ENCODE measurements at places on chromosomes 16 and 17.
A peak's percentile ranks its signal among the peaks of the same experiment; 100 is the strongest.

DNA sequence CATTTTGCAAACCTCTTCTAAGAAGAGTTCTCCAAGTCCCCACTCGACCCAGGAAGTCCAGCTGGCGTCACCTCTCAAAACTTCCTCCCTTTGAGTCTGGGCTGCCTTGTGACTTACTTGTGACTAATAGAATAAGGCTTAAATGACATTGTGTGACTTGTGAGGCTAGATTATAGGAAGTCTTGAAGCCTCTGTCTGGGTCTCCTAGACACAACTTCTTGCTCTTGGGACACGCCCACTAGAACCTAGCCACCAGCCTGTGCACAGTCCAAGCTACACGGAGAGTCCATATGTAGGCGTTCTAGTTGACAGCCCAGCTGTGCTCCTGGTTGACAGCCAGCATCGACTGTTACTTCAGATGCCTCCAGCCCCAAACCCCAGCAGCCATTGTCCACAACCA is 66.7 kb upstream of the TANC2 start:
- peaks cover 12% of the 10 kb centered on the region for H3K27me3 ChIP-seq
- H3K36me3 ChIP-seq, result no peaks in the 10 kb centered on the region
- no peak overlapping the region for H3K4me3 ChIP-seq
- no peak for DNase-seq

GRCh38 chr17:66835476-66835875 is 559 bp downstream of the CACNG5 start:
- no peak overlapping the region for H3K4me3 ChIP-seq
- H3K27ac ChIP-seq, result no peak overlapping the region
- H3K27me3 ChIP-seq, result peaks cover 52% of the 10 kb centered on the region
- no peak for DNase-seq

DNA sequence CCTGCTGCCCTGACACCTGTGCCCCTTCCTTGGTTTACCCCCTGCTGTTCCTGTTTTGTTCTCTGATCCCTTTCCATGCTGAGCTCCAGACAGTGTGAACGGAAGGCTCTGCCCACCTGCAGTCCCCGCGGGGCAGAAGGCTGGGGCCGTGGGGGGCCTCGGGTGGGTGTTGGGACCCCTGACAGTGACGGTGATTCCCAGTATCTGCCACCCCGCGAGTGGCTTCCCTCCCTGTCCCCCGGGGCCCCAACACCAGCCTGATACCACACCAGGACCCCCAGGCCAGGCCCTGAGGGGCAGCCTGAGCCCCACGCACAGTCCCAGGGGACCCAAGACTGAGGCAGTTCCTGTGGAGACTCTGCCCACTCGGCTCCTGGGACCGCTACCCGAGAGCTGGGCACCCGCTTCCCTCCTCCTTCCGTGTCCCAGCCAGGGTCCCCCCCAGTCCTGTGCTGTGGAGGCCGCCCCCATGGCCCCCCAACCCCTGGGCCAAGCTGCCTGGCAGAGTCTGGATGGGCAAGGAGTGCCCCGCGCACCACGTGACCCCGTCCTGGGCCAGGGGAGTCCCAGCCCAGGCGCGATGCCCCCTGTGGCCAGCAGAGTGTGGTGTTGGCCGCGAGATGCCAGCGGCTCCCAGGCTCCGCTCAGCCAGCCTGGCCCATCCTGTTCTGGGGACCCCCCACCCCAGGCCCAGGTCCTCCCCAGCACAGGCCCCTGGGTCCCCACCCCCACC is 10.0 kb upstream of the C1QTNF8 start:
- H3K36me3 ChIP-seq, result no peaks in the 10 kb centered on the region
- peaks cover 5% of the 10 kb centered on the region for H3K27me3 ChIP-seq
- no peaks in the 10 kb centered on the region for H3K4me1 ChIP-seq
- H3K27ac ChIP-seq, result no peak overlapping the region

- peak within 1 kb of the TSS; percentile 8 for H3K4me3 ChIP-seq
- peaks cover 24% of the 10 kb centered on the region for H3K4me1 ChIP-seq
- H3K27me3 ChIP-seq, result no peaks in the 10 kb centered on the region
- H3K27ac ChIP-seq, result no peak within 1 kb of the TSS
- peaks cover 18% of the 10 kb centered on the region for H3K36me3 ChIP-seq
Measured at GRCh38 chr16:2147981-2148671, at the start of gene RAB26. Gene RAB26 (plus strand): TSS chr16:2148625. CDS start chr16:2148784, 159 bp downstream.

GRCh38 chr16:51120730-51121347 is 30.2 kb downstream of the SALL1 start:
- H3K27me3 ChIP-seq, result peaks cover 7% of the 10 kb centered on the region
- H3K27ac ChIP-seq, result no peak overlapping the region
- H3K4me3 ChIP-seq, result no peak overlapping the region
- DNase-seq, result no peak
- no peaks in the 10 kb centered on the region for H3K4me1 ChIP-seq
- no peaks in the 10 kb centered on the region for H3K36me3 ChIP-seq

- H3K27me3 ChIP-seq, result no peaks in the 10 kb centered on the region
- H3K4me3 ChIP-seq, result no peak overlapping the region
- DNase-seq, result no peak
- H3K27ac ChIP-seq, result no peak overlapping the region
- H3K4me1 ChIP-seq, result no peaks in the 10 kb centered on the region
Measured at GRCh38 chr16:74637742-74638453, 28.8 kb downstream of the RFWD3 start.

- H3K4me3 ChIP-seq, result peak overlapping the region; percentile 85
- DNase-seq, result peak; percentile 62
- H3K36me3 ChIP-seq, result peaks cover 17% of the 10 kb centered on the region
- peak overlapping the region; percentile 81 for H3K27ac ChIP-seq
Measured at GRCh38 chr17:47829870-47830269, 1.5 kb downstream of the MRPL10 start.

GRCh38 chr17:56694825-56695224 is 101.3 kb downstream of the NOG start:
- no peak overlapping the region for H3K27ac ChIP-seq
- H3K36me3 ChIP-seq, result no peaks in the 10 kb centered on the region
- no peaks in the 10 kb centered on the region for H3K27me3 ChIP-seq
- H3K4me3 ChIP-seq, result no peak overlapping the region

DNA sequence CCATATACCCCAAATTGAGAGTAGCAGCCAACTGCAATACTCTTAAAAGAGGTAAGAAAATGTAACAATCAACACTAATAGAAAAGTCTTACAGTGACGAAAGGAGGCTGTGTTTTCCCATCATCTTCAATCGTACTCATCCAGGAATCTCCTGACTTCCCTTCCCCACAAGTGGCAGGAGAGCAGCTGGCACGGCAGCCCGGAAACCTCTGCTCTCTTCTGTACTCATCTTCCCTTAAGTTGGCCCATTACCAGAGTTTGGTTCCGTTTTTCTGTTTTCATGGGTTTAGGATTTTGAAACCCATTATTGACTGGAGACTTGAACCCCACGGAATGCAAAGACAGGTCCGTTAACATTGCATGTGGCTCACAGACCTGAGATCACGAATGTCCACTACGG is 11.7 kb upstream of the CD300H start:
- H3K36me3 ChIP-seq, result no peaks in the 10 kb centered on the region
- no peak overlapping the region for H3K4me3 ChIP-seq
- H3K4me1 ChIP-seq, result peaks cover 9% of the 10 kb centered on the region
- DNase-seq, result no peak

Measured in activated CD4-positive, alpha-beta memory T cell treated with anti-CD3 and anti-CD28 coated beads for 36 hours (primary cell).